ENCODE measurements at places on chromosomes 12 and 14. TPM values are rescaled to one million over a fixed set of nuclear protein-coding genes. Genes with fewer than 3 reads are reported as not detected.

The ARID4A gene
- total RNA-seq: 5.2 TPM

The TAS2R7 gene
- total RNA-seq: not detected

The COCH gene
- 3.4 TPM for total RNA-seq

The WSCD2 gene
- total RNA-seq: not detected

The TCP11L2 gene
- 3.4 TPM for total RNA-seq

The TAS2R13 gene
- total RNA-seq: 0.38 TPM

The SCN8A gene
- total RNA-seq: 1.6 TPM

The RHNO1 gene
- 49.9 TPM for total RNA-seq

The EFS gene
- total RNA-seq: 14.7 TPM

The ASB2 gene
- 0.13 TPM for total RNA-seq

The ITPR2 gene
- 9.1 TPM for total RNA-seq

The KRT85 gene
- not detected for total RNA-seq

The COL2A1 gene
- 0.49 TPM for total RNA-seq

The NCKAP5L gene
- 19.9 TPM for total RNA-seq

The ATP5MC2 gene
- 390 TPM for total RNA-seq

The FOXN4 gene
- not detected for total RNA-seq

The DDX23 gene
- 33.5 TPM for total RNA-seq

The HOXC6 gene
- 3.9 TPM for total RNA-seq

The APOF gene
- not detected for total RNA-seq

The JPH4 gene
- not detected for total RNA-seq

The OTX2 gene
- not detected for total RNA-seq

The BEGAIN gene
- 1.8 TPM for total RNA-seq

The TMEM132D gene
- total RNA-seq: 0.76 TPM

The TAS2R19 gene
- 2.7 TPM for total RNA-seq

The DPY19L2 gene
- total RNA-seq: 3.3 TPM

The KRT79 gene
- total RNA-seq: 0.16 TPM
